ENCODE measurements at places on chromosomes 5 and 9.

- DNase-seq: no peak
Measured at GRCh38 chr5:126919566-126919965, 110.8 kb downstream of the MARCHF3 start.

DNA sequence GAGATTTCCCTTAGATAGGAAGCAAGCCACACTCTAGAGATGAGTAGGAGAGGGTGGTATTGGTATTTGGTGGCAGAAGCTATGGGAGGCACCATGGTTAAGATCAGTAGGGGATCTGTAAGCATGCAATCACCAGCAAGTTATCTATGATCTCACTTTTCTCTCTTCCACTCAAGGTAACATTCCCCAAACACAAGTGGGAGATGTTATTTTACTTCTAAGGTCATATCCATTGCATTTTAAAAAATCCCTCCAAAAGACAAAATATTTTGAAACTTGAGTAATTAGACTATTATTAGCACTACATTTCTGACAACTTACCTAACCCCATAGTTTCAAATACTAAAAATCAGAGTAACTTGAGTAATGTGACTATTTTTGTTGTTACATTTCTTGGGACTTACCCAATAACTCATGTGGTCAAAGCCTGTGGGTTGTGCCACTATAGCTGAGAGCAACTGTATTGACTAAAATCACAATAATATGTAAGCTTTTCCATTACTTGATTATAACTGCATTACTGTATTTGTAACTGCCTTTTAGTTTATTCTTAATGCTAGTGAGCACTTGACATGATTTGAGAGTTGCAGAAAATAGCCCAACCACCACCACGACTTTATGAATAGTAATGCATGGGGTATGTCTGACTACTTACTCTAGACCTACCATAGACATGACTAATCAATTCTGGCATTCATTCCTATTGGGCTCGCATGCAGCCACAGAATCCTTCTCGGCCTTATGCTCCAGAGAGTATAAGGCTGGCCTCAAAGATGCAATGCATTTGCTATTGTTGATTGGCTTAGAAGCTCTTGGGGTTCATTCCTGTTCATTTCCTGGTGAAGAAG is 264.7 kb downstream of the TRIM32 start:
- no peak for DNase-seq

DNA sequence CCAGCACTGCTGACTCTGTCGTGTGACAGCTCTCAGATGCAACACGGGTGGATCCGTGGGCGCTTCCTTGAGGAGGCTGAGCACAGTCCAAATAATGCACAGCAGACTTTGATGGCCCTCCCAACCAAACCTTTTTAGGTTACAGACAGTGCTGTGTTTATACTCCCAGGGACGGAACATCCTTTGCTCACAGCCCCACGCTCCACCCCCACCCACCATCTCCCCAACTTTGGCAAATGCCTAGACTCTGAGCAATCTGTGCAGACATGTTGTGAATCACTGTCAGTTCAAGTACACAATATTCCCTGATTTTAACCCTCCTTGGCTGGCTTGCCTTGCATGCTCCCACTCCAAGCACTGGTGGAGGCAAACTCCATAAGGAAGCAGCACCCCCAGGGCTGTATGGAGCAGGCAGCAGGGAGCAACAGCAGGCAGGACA is 324.6 kb downstream of the MLLT3 start:
- DNase-seq: no peak

DNA sequence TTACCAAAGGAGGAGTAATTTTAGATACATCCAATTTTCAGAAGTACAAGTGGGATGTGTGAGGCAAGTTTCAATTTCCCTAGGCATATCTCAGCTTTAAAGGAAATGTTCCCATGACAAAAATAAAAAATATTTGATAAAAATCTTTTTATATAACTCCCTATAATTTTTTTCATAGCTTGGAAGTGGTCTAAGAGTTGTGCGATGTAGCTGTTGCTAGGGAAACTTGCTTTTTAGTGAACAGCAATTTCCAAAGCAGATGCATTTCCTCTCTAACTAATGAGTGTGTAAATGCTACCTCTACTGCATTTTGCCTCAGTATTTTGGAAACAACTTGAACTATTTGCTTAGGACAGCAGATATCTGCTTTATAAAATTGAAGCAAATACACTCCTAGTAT is 39.6 kb downstream of the MACIR start:
- no peak for DNase-seq

DNA sequence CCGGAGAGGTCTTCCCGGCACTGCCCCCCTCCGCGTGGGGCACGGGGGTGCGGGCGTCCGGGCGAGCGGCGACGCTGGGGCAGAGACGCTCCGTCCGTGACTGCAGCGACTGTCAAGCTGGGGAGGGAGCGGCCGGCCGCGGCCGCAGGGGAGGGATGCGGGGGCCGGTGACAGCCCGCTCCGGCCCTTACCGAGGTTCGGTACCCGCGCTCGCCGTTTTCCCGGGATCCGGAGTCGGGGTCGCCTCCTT is 400 bp downstream of the KDM4C start:
- DNase-seq: no peak

DNA sequence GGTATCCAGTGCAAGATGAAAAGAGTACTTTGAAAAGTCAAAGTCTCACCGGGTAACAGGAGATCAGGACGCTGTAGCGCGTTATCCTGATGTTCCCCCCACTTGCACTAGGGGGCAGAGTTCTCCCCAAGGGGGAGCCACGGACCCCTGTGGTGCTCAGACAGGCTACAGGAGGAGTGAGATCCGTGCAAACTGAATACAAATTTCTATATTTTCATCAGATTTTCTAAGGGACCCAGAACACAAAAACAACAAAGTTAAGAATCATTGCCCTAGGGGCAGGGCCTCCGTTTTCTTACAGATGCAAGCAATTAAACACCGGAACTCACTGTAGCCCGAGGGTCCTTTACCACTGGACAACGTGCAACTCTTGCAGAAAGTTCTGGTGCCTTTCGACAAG is 2.0 kb downstream of the MYO10 start:
- DNase-seq: peak; percentile 19

- DNase-seq: peak; percentile 3
Measured at GRCh38 chr5:124908581-124909451, 162.4 kb upstream of the ZNF608 start.

DNA sequence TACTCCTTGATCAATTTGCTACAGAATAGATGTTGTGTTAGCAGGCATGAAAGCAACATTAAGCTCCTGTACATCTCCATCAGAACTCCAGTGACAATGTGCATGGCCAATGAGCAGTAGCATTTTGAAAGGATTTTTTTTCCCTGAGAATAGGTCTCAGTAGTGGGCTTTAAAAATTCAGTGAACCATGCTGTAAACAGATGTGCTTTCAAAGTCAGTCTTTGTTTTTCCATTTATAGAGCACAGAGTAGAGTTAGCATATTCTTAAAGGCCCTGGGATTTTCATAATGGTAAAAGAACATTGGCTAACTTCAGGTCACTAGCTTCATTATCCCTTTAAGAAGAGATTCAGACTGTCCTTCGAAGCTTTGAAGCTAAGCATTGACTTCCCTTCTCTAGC is 150.8 kb downstream of the VPS13A start:
- DNase-seq: no peak

DNA sequence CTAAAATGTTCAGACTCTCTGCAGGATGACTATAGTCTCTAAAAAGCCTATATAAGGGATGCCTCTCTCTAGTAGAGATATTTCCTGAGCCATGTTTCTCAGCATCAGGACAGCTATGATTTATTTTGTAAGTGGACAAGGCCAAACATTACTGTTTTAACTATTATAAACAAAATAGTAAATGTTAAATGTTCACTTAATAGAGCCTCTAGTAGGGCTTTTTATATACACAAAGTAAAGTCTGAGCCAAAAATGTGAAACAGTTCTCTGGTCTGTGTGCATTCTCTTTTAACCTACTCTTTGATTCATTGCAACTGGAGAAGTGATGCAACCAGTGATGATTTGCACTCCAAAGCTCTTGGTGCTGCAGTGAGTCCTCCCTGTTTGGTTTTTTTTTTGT is 220.5 kb downstream of the GDNF start:
- DNase-seq: no peak

DNA sequence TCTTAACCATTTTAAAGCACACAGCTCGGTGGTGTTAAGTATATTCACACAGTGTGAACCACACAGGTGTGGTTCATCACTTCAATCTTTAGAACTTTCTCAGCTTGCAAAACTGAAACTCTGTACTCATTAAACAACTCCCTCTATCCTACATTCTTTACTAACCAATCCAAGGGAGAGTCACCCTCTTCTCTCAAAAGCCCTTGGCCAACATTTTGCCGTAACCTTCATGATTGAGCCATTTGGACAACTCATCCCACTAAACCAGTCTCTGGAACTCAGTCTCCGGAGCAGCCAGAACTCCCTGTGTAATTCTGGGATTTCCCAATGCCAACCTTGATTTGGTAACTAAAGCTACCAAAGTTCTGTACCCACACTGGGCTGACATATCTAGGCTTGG is 84.7 kb downstream of the TTC39B start:
- no peak for DNase-seq

GRCh38 chr9:127809002-127809539 is 6.4 kb downstream of the FPGS start:
- DNase-seq: no peak

DNA sequence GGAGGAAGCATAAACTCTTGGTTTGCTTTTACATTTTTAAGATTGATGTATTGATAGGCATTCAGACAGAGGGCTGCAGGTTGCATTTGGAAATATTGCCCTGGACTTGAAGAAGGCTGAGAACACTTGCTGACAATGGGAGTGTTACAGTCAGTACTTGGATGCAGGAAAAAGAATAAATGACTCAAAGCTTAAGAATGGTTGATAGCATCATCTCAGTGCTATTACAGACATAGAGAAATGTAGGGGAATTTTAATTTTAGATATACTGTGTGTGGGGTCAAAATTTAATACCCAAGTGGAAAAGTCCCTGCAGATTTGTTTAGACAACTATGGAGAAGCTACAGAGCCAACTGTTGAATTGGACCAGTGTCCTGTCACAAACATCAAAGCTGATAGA is 101.1 kb downstream of the ISL1 start:
- no peak for DNase-seq

DNA sequence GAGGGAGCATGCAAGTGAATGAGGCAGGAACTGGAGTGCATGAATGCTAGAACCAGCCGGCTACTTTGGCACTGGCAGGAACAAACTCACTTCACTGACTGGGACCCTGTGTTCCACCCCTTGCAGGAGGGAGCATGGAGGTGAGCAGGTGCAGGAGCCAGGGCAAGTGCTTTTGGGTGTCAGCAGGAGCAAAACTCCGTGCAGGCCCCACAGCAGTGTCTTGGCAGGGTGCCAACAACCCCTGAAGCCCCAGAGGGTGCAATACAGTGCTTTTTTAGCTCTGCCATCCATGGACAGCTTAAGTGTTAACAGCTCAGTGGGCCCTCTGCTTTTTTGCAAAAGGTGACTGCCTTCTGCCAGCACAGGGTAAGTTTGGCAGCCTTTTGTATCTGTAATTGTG is 245.8 kb upstream of the PCSK5 start:
- peak; percentile 30 for DNase-seq

- DNase-seq: no peak
Measured at GRCh38 chr5:151293624-151294023, 9.9 kb downstream of the SLC36A3 start.

GRCh38 chr9:95118596-95118995 is 198.9 kb downstream of the FANCC start:
- no peak for DNase-seq

DNA sequence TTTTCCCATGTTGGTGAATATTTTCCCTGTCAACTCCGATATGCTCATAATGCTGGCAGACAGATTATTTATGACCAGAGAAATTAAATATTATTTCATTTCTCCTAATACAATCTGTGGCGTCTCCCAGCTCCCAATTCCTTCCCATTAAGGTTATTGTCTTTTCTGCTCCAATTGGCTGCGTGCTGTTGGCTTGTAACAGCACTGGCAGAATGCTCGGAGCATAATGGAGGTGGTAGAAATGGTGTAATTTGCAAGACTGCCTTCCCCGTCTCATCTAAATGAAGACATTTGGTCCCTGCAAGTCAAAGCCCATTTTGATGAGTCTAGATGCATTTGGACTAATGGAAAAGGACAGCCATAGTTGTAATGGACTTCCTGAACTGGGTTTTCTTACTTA is 601.7 kb downstream of the BRINP1 start:
- no peak for DNase-seq

- no peak for DNase-seq
Measured at GRCh38 chr5:131607418-131607817, 27.6 kb downstream of the RAPGEF6 start.

DNA sequence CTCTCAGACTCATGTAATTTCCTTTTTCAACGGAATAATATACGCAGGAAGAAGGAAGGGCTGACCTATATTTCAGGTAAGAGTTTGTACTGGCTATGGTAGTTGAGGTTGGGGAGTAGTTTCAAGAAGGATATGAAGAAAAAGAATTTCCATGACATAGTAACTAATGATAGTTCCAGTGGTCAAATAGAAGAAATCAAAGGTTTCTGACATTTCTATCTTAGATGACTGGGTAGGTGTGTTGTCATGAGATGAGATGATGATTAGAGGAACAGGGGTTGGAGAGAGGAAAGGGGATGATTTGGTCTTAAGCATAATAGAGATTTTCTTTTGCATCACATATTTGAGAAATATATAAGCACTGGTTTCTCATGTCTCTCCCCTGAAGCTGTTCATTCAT is 166.0 kb downstream of the SPATA31D1 start:
- no peak for DNase-seq

- DNase-seq: no peak
Measured at GRCh38 chr5:1476181-1476966, 31.1 kb upstream of the SLC6A3 start.

Data from DMS79 treated with DMSO at 0.1 percent for 48 hours (cell line).